NCI-H1048 (cell line): ENCODE measurements at places on chromosomes 16 and 17.

- DNase-seq, result no peak
Observed at GRCh38 chr17:50423553-50424159, 2.4 kb upstream of the ACSF2 start.

- DNase-seq, result no peak
Observed at GRCh38 chr16:67539271-67539670, 10.6 kb downstream of the RIPOR1 start.

DNA sequence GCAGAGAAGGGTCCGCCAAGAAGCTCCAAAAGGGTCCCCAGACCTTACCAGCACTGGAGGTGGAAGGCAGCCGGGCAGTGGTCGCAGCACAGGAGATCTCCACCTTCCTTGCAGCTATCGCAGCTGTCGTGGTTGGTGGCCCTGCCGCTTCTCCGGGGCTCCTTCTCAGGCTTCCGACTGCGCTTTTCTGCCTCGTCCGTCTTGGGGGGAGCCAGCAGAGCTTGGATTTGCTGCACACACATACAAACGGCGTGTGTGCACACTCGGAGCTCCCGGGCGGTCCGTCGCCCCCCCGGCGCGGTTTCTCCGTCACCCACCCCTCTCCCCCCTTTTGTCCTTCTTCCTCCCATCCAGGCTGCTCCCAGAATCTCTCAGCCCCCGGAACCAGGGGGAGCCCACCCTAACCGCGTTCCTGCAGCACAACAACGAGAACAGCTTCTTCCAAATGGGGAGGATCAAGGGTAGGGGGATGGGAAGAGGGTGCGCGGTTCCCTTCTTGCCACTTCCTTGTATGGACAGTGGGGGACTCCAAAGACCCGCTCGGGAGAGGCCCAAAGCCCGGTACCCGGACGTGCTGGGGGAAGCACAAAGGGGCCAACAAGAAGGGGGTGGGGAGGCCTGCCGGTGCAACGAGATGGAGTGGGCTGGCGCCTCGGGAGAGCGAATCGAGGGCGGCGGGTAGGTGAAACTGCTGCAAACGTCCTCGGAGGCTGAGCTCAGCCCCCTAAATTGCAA is 1.1 kb downstream of the PHF12 start:
- DNase-seq, result no peak

- DNase-seq, result peak; percentile 39
Observed at GRCh38 chr17:42548070-42548837, 4.5 kb upstream of the HSD17B1 start.

DNA sequence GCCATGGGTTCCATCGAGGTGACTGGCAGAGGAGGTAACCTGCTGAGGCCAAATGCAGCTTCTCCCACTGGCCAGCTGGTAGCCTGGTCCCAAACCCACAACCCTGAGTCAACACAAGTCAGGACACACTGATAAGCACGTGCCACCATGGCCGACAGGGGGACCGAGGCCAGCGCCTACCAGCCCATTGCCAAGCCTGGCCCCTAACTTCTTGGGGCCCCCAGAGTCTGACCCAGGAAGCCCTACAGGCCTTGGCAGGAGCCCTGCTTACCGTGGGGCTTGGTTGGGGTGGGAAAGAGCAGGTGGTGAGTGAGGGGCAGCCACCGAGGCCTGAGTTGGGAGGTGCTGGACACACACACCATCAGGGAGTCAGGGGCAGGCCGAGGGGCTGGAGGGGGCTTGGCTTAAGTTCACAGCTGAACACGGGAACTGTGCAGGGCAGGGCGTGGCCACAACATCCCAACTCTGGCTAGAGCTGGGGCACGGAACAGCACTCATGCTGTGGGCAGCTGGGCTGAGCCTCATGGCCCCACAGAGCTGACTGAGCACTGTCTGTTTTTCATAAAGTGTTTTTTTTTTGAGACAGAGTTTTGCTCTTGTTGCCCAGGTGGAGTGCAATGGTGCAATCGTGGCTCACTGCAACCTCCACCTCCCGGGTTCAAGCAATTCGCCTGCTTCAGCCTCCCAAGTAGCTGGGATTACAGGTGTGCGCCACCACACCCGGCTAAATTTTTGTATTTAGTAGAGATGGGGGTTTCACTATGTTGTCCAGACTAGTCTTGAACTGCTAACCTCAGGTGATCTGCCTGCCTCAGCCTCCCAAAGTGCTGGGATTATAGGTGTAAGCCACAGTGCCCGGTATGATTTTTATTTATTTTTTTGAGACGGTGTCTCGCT is 5.5 kb downstream of the MRPL28 start:
- DNase-seq, result no peak

DNA sequence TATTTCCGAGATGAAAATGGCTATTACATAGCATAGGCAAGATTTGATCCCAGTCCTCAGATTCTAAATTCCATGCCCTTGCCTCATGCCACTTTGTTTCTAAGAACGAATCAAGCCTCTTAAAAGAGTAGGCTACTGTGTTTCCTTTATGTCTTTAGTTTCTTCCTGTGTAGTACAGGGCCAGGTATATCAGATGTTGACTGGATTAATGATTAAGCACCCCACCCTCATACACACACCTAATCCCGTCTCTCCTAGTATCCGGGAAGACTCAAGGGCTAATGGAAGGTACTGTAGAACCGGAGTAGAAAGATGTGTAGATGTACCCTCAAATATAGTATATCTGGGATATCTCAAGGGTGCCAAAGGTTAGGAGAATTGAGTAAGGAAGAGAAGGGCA is 6.7 kb downstream of the TOM1L1 start:
- no peak for DNase-seq

- no peak for DNase-seq
Observed at GRCh38 chr16:86783636-86784626, 205.6 kb downstream of the FOXL1 start.

DNA sequence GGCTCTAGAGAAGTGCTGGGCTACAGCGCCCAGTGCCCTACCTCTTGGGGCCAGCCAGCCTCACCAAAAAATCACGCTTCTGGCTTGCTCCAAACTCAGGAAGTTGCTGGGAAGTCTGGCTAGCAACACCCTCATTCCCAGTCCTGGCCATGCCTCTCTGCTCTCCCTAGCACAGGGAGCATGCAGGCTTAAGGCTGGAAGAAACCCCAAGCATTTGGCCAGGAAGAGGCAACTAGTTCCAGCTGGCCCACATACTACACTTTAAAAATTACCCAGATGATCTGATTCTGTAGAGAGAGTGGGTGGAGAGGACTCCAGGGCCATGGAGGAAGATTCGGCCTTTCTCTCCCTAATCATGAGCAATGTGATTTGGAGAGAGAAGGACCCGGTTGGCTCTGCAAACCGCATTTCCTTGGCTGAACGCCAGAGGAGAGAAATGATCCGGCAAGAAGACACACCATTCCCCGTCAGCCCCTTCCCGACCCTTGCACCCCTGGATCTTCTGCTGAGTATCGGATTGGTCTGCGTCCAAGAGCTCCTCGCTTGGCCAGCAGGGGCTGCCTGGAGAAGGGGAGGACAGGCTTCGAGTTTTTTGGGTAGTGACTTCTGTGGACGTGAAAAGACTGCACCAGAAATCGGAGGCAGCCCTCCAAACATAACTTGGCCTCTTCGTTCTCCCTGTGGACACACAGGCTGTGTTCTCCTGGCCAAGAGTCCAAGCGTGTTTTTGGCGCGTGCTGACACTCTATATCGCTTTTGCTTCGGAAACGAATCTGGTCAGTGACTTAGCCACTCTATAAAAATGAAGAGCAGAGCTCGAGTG is 406.3 kb downstream of the WWOX start:
- no peak for DNase-seq

DNA sequence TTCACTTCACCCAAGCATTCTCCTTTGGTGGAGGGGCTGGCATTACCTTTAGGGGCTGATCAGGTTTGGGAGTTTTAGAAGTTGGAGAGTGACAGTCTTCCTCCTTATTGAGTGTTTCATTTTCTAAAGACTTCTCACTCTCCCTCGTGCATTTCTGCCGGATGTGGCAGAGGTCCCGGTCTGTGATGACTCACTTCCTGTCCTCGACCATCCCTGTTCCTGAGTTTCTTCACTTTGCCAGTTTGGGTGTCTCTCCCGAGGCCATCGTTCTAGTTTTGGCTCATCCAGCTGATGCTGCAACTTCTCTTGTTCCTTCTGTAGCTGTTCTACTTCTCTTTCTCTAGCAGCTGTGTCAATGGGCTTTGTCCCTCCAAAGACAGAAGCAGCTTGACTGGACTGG is 104.3 kb downstream of the PHKB start:
- no peak for DNase-seq

GRCh38 chr17:40956401-40957254 is 10.1 kb downstream of the KRT39 start:
- DNase-seq, result no peak

DNA sequence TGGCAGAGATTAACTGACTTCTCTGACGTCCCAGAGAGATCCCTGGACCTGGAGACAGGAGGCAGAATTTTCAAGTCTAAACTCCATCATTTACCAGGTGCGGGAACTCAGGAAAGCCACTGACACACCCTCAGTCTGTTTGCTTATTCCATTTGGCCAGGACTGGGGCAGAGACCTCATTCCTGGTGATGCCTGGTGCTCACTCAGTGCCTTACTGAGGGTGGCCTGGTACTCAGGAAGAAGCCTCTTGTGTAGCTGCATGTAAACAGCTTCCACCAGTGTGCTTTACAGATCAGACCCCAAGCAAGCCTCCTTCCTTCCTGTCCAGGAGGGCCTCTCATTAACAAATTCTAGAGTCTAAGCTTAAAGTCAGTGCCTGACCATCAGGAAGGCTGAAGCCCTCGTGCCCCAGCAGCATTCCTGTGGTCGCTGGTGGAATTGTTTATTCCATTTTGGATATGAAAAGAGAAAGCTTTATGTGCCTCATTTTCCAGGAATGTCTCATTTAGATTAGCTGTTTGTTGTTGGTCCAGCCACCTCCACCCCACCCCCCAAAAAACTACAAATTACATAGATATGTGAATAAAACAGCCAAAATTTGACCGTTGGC is 236.1 kb upstream of the CDH5 start:
- DNase-seq, result no peak

- DNase-seq, result no peak
Observed at GRCh38 chr17:32307658-32308057, 34.3 kb downstream of the C17orf75 start.
